ENCODE measurements at places on chromosomes 1 and 21. TPM values are rescaled to one million over a fixed set of nuclear protein-coding genes. Genes with fewer than 3 reads are reported as not detected.

FAM151A gene
- not detected for total RNA-seq

KCNJ6 gene
- total RNA-seq, result not detected

RGS13 gene
- total RNA-seq, result not detected

RYR2 gene
- not detected for total RNA-seq

CLDN17 gene
- 1.4 TPM for total RNA-seq
